ENCODE measurements at places on chromosomes 11 and 22.
A peak's percentile ranks its signal among the peaks of the same experiment; 100 is the strongest.

DNA sequence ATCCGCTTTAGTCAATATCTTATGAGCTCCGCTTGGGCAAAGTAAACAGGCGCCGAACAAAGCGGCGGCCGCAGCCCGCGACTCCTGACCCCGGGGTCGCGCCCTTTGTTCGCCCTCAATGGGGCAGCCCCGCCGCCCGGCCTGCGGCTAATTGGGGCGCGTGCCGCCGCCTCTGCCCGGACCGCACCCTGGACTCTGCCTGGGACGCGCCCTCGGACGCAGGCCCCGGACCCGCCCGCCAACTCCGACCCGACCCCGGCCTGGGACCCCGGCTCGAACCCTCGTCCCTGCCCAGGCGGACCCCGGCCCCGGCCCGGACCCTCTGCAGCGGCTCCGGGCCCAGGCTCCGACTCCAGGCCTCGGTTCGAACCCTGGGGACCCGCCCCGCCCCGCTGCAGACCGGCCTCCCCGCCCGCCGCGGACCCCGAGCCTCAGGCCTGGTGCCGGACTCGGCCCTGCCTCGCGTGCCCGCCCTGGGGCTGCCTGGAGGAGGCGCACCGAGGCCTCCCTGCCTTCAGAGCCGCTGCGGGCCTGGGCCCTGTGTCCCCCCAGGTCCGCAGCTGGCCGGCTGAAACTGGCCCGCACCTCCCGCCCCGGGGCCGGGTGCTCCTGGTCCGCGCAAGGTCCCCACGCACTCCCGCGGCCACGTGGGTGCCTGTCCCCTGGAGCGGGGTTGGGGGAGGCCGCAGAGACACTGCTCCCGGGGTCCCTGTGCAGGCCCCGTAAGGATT, 84.7 kb upstream of the WNT7B start:
- ATAC-seq, result no peak

DNA sequence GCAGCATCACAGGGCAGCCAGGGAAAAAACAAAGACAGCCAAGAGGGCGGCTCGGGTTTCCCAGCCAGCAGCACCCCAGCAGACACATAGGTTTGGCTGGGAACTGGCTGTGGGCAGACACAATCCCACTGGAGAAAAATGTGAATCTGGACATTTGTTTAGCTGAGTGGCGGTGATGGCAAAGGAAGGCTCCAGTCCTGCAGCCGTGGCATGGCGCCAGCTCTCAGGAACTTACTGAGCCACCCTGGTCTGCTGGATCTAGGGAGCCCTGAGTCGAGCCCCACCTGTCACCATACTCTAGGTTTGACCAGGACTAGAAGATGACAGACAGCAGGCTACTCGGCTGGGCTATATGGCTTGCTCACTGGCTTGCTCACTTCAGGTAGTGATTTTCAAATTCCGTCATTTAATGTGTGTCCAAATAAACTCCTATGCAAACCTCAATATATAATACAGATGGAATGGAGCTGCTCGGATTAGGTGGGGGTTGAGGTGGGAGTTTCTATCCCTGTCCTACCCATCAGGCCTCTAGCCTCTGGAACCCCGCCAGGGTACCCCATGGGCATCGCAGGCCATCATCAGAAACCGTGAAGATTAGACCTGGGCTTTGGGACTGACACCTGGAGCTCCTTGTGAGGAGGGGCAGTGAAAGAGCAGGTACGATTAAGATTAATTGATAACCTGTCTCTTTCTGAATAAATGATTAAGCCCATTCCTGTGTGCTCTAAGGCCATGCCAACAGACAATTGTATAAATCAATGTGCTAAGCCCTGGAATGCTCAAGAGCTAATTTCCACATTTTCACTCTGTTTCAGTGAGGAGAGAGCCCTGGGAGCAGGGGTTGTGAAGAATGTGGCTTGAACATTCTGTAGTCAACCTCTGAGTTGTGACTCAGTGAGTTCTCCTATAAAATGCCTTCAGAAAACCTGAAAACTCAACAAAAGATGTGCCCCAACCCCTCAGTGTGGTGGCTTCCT, 42.5 kb downstream of the GALNT18 start:
- ATAC-seq, result no peak

- ATAC-seq, result peak; percentile 89
Observed at GRCh38 chr11:117002639-117003299, 95.5 kb downstream of the SIK3 start.

GRCh38 chr11:96299155-96299888, 43.7 kb downstream of the MAML2 start:
- ATAC-seq, result no peak

- ATAC-seq, result no peak
Observed at GRCh38 chr11:44773351-44773965, 46.7 kb downstream of the TSPAN18 start.

DNA sequence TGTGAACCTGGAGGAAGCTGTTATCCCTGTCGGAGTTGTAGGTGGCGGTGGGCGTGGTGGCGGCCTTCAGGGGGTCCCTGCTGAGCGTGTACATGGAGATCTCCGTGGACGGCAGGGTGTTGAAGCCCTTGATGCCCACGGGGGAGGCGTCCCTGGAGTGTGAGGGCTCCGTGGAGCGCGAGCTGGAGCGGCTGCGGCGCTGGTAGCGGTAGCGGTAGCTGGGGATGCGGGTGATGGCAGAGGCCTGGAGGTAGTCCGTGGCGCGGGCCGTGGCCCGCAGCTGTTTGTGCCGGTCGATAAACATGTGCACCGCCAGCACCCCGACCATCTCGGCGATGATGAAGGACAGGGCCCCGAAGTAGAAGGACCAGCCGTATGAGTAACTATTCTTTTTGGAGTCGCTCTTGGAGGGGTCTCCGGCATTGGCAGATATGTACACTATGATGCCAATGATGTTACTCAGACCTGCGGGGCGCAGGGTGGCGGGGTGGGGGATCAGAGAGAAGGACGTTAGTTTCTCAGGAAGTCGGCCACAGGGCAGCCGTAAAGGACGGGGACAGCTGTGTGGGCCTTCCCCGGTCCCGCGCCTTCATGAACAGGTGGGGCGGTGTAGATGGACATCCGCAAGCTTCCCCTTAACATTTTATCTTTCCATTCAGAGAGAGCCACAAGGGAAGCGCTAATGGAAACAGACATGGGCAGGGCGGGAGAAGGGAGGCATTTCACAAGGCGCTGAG, 35.6 kb upstream of the EIF3D start:
- ATAC-seq, result no peak

DNA sequence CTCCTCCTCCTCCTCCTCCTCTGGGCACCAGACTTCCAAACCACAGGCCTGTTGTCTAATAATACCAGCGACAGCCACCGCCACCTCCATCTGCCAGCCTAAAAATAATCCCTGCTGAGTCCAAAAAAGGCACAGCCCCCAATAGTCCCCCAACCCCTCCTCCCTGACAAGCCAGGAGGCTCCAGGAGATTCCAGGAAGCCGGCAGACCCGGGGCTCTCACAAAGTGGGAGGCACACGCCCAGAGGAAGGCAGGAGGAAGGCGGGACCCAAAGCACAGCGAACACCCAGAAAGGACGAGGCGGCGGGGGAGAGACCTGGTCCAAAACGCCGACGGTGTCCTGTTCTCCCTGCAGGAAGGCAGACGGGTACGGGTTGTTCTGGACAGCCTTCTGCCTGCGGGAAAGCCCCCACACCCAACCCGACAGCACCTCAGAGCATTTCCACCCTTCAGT, 5.9 kb downstream of the IGSF9B start:
- ATAC-seq, result no peak

GRCh38 chr11:98155696-98156095, 865.1 kb upstream of the CNTN5 start:
- ATAC-seq, result no peak

DNA sequence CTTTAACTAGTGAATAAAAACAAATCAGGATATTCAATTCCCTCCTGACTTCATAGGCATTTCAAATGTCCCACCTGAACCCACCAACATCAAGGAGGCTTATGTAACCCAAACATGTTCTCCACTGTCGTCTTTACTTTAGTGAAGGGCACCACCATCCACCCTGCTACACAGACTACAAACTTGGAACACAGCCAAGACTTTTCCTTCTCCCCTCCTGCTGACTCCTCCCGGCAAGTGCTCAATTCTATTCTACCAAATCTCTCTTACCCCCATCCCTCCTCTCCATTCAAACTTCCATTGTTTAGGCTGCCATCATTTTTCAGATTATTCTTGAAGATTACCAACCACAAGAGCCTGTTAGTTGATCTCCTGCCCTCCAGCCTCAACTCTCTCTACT, 24.3 kb downstream of the SAAL1 start:
- no peak for ATAC-seq

DNA sequence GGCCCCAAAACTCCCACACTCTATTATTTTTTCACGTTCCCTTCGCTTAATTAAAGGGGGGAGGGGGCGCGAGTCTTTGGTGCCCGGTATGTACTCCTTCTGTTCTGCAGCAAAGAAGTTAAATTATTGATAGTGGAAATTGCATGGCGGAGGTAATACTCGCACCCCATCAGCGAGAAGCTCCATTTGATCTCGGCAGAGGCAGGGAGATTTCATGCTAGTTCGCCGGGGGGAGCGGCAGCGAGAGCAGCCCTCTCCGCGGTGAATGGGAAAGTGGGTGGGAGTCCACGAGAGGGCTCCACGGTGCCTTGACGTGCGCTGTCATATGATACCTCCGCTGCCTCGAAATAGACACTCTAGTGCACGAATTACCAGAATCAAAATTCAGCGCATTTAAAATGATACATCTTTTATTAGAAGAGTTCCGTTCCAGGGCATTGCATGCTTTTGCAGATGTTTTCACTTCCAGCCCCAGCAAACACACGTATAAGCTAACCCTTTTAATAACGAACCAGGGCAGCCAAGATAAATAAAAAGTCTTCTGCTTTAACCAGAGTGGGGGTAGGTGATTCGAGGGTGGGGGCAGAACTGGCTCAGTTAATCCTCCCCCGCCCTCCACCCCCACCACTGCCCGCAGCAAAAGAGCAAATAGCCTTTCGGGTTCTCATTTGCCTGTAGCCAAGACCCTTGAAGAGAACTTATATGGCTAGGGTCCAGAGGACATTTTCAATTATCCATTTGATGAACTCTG, 1.3 kb upstream of the BDNF start:
- ATAC-seq, result no peak

DNA sequence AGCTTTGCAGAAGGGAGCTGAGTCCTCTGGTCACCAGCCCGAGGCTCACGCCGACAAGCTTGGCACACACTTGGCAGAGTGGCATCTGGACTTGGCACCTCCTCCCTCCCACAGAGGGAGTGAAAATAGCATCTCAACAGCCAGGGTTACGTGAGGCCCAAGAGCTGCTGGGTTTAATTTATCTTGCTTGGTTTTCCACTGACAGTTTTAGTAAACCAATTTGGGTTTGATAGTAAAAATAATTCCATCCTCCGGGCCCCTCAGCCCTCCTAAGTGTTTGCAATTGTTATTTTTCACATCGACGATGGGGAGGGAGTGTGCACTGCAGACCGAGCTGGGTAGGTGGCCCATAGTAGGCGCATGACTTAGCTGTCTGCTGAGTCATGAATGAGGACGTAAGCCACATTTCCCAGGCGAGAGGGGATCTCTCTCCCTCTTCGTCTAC, 107.6 kb upstream of the ASPHD2 start:
- ATAC-seq, result no peak

GRCh38 chr11:21185959-21186358, 516.6 kb downstream of the NELL1 start:
- ATAC-seq, result no peak

GRCh38 chr11:45723397-45723796, 58.0 kb upstream of the CHST1 start:
- ATAC-seq, result no peak

DNA sequence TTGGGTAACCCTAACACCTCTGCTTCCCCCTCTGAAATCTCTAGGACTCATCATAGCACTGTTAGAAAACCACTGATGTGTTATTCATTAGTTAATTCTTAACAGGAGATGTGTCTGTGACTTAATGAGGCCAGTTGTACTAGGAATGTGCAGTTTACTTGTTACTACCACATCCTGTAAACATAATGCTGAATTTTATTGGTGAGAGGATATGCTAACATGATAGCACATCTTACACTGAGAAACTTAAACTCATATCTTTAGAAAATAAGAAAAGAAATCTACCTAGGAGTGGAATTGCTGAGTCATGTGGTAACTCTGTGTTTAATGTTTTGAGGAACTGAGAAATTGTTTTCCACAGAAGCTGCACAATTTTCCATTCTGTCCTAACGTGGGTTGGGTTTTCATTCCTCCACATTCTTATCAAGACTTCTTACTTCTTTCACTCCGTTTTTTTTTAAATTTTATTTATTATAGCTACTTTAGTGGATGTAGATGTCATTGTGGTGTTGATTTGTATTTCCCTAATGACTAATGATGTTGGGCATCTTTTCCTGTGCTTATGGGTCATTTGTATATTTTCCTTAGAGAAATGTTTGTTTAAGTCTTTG, 33.7 kb downstream of the RNF121 start:
- peak; percentile 93 for ATAC-seq

- no peak for ATAC-seq
Observed at GRCh38 chr11:134476435-134477021, 64.5 kb upstream of the B3GAT1 start.

DNA sequence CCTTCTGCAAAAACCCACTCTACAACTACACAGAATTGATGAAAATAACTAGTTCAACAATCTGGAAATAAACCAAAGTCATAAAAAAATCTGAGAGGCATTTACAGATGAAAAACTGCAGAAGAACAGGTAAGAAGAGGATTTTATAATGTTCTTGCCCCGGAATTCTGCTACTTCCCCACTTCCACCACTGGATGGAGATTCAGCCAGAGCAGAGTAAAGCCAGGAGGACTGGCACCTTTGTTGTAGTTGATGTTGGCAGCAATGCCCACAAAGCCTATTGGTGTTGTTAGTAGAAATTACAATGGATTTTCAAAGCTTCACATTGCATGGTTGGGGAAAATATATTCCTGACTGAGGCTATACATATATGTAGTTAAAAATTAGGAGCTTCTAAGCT, 640.2 kb downstream of the LRRC4C start:
- ATAC-seq, result no peak

DNA sequence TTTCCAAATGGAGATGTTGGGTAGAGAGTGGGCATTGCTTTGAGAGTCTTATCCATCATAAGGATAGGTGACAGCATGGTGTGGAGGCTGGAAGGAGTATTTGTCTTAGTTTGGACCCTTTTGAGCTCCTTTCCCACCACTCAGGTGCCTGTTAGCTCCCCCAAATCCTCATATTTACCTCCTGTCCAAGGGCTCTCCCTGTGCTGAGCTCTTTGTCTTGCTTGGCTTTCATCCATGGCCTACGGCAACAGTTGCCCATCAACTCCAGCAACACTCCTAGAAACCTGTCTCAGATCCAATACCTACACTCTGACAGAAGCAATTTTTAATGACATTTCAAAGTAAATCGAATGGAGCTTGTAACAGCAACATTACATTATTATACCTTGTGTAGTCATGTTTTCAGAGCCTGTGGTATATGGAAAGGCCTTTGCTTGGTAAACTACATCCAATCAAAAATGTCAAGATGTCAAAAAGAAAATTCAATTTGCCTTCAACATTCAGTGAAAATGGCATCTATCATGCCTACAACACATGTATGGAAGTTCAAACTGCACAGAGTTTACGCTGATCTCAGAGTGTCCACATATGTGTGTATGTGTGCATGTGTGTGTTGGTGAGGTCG, 49.4 kb upstream of the CCDC90B start:
- ATAC-seq, result no peak

DNA sequence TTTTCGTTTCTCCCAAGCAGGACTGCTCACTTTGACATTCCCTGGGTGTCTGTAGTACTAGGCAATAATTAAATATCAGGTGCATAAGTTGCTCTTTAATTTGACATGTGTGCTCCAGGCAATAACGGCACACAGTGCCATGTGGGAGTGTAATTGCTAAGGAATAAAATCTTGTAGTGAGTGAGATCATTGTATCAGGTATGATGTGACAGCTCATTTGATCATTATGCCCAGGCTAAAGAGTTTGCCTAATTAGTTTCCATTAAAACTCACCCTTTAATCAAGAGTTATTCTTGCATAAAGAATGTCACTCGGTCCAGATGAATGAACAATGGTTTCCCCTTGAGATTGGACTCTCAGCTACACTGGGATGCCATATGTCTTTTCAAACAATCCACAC, 220.0 kb downstream of the INSC start:
- no peak for ATAC-seq
